Gastrocnemius medialis (tissue), 4 donors: ENCODE measurements at places on chromosomes 7 and 10. TPM values are rescaled to one million over a fixed set of nuclear protein-coding genes. Genes with fewer than 3 reads are reported as not detected.

Gene ERVW-1
- total RNA-seq, result not detected

DNA sequence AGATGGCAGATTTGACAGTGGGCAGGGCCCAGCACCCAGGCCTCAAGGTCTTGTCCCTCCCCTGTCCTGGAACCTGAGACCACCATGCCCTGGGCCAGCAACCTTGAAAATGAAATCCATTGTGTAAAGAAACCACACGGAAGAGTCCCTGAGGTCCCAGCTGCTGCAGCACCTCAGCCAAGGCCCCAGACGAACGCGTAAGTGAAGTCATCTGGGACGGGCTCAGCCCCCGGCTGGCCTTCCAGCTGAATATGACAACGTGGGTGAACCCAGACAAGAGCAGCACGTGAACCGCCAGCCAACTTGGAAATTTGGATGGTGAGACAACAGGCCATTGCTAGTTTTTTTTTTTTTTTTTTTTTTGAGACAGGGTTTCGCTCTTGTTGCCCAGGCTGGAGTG is 70.3 kb downstream of the CYTH3 start:
- H3K27me3 ChIP-seq, result no peaks in the 10 kb centered on the region
- peaks cover 45% of the 10 kb centered on the region for H3K4me1 ChIP-seq
- H3K4me3 ChIP-seq, result no peak overlapping the region
- DNase-seq, result peak; percentile 48
- peak overlapping the region; percentile 19 for H3K27ac ChIP-seq

- no peak for DNase-seq
- H3K27ac ChIP-seq, result peak overlapping the region; percentile 39
- H3K36me3 ChIP-seq, result no peaks in the 10 kb centered on the region
- peaks cover 44% of the 10 kb centered on the region for H3K4me1 ChIP-seq
- no peak overlapping the region for H3K4me3 ChIP-seq
- no peaks in the 10 kb centered on the region for H3K27me3 ChIP-seq
Observed at GRCh38 chr7:82375129-82375528, 68.4 kb downstream of the CACNA2D1 start.

DNA sequence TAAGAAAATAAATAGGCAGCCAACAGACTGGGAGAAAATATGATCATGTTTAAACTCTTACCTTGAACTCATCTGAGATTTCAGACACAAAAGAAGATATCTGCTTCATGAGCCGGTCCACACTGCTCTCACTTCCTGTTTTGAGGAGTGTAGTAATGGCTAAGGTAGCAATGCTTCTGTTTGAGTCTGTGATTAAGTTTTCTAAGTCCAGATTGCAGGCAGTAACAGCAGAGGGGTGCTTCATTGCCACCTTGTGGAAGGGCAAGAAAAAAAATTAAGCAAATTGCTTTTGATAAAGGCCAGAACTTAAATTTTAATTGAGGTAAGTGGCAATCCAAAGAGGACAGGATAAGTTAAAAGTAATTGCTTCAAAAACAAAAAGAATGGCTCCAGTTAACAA is 69.1 kb downstream of the MEST start:
- no peak overlapping the region for H3K4me3 ChIP-seq
- DNase-seq, result no peak
- no peaks in the 10 kb centered on the region for H3K4me1 ChIP-seq
- H3K27ac ChIP-seq, result no peak overlapping the region
- H3K36me3 ChIP-seq, result no peaks in the 10 kb centered on the region

DNA sequence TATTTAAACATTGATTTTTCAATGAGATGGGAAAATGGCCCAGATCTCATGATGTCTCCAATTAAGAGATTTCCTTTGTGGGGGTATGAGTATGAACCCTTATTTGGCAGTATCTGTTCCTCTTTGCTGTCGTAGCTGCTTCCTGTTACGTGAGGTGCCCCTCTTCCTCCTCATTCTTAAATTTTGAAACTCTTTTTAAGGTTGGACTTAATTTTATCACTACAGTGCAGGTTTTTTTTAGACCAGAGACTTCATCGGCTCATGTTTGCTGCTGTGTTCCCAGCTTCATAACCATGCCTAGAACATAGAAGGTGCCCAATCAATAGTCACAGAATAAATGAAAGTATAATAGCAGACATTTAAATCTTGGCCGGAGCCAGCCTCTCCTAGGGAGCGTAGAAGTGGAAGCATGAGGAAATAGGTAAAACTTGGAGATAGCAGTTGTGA is 2.4 kb downstream of the MIOS start:
- no peak for DNase-seq
- H3K27me3 ChIP-seq, result no peaks in the 10 kb centered on the region
- peak overlapping the region; percentile 81 for H3K4me3 ChIP-seq
- H3K4me1 ChIP-seq, result peaks cover 37% of the 10 kb centered on the region

- no peak overlapping the region for H3K4me3 ChIP-seq
- no peak for DNase-seq
- no peaks in the 10 kb centered on the region for H3K36me3 ChIP-seq
- H3K4me1 ChIP-seq, result no peaks in the 10 kb centered on the region
- no peak overlapping the region for H3K27ac ChIP-seq
Observed at GRCh38 chr7:34445653-34446052, 212.4 kb upstream of the NPSR1 start.

- H3K27me3 ChIP-seq, result no peaks in the 10 kb centered on the region
- peak overlapping the region; percentile 84 for H3K27ac ChIP-seq
- peaks cover 42% of the 10 kb centered on the region for H3K4me1 ChIP-seq
- no peaks in the 10 kb centered on the region for H3K36me3 ChIP-seq
- H3K4me3 ChIP-seq, result no peak overlapping the region
- peak; percentile 95 for DNase-seq
Observed at GRCh38 chr7:55075464-55076021, 56.7 kb downstream of the EGFR start.
